ENCODE measurements at places on chromosomes 5 and 9. TPM values are rescaled to one million over a fixed set of nuclear protein-coding genes. Genes with fewer than 3 reads are reported as not detected.

DNA sequence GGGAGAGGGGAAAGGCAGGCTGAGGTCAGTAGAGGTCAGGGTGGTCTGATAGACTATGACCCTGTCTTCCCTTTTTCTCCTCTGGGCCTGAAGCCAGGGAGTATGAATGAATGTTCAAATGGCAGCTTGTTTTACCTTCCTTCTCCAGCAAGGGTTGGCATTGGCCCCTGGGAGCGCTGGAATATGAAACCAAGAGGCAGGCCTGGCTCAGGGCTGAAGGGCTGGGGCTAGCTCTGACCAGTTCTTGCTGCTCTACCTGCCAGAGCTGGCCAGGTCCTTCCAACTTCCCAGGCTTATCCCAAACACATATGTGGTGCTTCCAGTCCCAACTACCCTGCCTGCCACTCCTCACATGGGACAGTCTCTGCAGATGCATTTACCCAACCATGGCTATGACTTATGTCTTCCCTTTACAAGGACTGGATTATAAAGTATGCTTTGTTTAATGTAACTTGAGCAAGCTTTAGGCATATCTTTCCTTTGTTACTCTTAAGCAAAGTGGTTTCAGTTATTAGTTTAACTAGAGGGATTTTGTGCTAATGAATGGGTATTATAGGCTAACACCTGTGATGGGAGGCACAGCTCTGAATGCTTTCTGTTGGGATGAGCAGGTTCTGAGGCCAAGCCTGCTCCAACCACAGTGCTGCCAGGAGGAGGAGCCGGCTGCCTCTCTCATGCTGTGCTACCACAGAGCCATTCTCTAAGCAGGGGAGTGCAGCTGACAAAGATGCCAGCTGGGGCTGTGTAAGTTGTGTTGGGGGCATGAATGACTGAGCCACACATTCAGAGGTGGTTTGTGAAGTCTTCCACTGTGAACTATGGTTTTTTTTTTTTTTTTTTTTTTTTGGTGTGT is 6.1 kb downstream of the CCNI2 start:
- no peak for DNase-seq

GRCh38 chr5:154644745-154645411 is 110.3 kb upstream of the LARP1 start:
- no peak for DNase-seq

- DNase-seq = no peak
Measured at GRCh38 chr9:126299706-126300276, 26.8 kb upstream of the MVB12B start.

GRCh38 chr9:23278561-23278960 is 547.5 kb downstream of the ELAVL2 start:
- no peak for DNase-seq

GRCh38 chr5:133794771-133795415 is 173.5 kb downstream of the C5orf15 start:
- no peak for DNase-seq

GRCh38 chr9:100074989-100075388 is 23.8 kb downstream of the ERP44 start:
- DNase-seq = no peak

- DNase-seq = no peak
Measured at GRCh38 chr9:72441848-72442607, 77.0 kb upstream of the ZFAND5 start.

- no peak for DNase-seq
Measured at GRCh38 chr9:121944711-121945191, 148.4 kb downstream of the TTLL11 start.

DNA sequence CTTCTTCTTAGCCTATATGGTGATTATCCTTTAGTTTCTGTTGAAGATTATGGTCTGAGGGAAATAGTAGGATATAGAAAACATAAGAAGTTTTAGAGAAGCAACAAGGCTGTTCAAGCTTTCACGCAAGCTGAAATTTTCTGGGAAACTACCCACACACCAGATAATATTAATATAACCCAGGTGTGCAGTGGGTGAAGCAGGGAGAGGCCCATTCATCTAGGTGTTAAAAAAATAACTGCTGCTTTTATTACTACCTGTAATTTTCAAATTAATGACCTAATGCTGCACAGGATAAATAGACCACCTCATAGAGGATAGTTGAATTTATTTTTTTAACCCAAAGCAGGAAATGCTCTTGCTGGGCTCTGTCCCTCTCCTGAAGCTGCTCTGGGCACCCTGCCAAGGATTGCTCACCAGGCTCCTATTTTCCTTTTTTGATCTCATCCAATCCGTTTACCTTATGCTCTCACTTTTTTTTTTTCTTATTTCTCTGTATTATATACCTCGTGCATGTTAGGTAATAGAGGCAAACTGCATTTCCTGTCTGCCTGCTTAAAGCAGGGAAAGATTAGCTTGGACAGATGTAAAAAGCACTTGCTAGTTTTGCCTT is 124.3 kb upstream of the SLC12A2 start:
- DNase-seq = no peak

GRCh38 chr5:142561486-142562097 is 124.3 kb downstream of the FGF1 start:
- no peak for DNase-seq

- no peak for DNase-seq
Measured at GRCh38 chr5:110865400-110866094, 126.7 kb downstream of the SLC25A46 start.

DNA sequence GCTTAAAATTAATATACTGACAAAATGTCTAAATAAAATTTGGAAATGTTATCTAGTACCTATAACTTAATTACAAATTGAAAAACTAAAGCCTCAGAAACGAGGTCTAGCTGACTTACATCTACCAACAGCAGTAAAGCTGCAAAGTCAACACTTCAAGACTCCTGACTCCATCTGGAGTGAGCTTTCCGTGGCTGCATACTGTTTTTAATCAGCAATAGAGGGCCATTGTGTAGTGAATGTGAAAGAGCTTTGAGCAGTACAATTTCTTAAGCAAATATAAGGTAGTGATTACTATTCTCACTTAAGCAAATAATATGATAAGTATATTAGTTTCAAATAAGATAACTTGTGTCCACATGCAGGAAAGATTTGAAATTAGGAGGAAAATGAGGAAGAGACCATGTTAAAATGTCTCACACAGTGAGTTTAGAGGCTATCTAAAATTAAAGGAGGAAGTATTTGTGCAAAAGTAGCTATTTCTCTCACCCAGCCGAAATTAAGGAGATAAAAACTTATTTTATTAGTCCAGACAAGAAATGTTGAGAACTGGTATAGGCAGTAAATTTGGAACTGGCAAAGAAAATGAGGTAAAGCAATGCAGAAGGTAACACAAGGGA is 6.4 kb downstream of the SPINK6 start:
- DNase-seq = no peak

- DNase-seq = no peak
Measured at GRCh38 chr5:63070001-63070400, 491.4 kb downstream of the LRRC70 start.

- no peak for DNase-seq
Measured at GRCh38 chr5:110727025-110727314, 499 bp upstream of the TMEM232 start.

DNA sequence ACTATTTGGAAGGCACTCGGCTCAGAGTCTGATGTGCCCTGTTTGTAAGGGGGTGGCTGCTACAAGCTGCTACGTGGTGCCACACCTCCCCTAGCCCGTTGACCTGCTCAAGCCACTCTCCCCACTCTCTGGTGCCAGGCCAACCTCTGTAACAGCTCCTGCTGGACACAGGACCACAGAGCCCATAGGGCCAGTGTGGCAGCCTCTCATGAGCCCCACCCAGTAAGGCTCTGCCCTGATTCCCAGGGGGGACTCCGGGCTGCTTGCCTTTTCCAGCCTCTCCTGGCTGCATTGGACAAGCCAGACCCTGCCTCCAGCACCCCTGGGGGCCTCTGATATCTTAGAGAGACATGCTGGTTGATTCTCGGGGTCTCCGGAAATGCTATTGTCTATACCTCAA is 53.3 kb upstream of the ANGPTL2 start:
- DNase-seq = no peak

- DNase-seq = no peak
Measured at GRCh38 chr5:156595132-156595787, 254.8 kb upstream of the PPP1R2B start.

DNA sequence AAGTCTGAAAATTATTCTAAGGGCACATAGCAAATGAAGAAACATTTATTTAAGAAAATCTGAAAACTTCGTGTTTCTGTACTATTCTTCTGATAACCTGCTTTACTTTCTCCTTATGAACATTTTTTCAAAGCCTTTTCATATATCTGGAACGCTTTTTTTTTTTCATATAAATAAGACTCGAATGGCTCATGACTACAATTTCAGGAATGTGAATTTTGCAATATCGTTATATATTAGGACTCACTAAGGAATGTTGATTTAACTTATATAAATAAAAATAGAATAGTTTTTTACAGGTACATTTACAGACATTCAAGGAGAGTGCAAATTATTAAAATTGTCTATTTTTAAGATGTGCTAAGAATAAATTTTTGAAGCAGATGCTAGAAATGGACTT is 42.9 kb downstream of the GPBP1 start:
- no peak for DNase-seq

DNA sequence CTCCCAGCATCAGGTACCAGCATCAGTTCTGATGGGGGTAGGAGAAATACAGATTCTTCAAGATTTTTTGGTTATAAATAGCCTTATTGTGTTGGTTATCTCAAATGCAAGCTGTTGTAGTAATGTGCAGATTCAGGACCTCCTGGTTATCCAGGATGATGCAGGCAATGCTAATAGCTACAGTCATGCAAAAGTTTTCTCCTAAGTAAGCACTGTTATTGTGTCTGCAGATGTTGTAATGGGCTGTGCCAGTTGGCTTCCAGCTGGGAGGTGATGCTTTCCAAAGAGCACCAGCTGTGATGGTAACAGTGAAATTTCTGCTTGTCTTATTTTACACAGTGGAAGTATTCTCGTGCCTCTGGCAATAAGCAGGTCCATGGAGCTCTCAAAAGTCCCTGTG is 719.2 kb upstream of the CTNND2 start:
- no peak for DNase-seq

- no peak for DNase-seq
Measured at GRCh38 chr5:105034401-105034763, 1471.8 kb upstream of the NUDT12 start.

GRCh38 chr9:94916956-94917355 is 190.5 kb downstream of the AOPEP start:
- no peak for DNase-seq

DNA sequence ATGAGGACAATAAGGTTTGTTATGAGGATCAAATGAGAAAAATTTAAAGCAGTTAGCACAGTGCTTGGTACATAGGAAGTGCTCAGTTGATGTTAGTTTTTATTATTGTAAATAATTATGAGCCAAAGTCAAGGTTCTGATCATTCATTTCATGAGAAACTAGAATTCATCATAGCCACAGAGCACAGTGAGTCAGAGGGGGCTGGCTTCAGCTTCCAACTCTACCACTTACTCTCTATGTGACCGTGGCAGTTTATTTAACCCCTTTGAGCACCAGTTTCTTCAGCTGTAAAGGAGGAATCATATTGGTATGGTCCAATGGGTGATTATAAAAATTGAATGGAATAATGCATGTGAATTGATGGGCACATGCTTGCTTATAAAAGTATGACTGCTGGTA is 39.4 kb downstream of the KLHL3 start:
- no peak for DNase-seq

DNA sequence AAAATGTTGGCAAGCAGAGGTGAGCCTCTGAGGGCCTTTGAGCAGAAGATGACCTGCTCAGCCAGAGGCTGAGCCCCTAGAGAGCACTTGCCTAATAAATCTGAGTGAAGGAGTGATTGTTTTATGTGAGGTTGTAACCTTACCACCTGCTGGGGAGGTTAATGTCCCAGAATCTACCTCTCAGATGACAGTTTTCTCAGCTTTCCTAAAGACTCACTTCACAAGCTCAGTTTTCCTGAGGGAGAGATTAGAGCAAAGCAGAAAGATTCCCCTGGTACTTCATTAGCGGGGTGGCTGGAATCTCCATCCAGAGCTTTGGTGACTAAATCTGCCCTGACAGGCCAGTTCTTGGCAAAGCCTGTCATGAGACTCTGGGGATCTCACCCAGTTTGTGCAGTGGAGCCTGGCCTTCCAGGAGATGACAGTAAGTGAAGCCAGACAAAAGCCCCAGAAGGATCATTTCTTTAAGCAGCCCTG is 48.8 kb upstream of the GALNT10 start:
- DNase-seq = no peak

DNA sequence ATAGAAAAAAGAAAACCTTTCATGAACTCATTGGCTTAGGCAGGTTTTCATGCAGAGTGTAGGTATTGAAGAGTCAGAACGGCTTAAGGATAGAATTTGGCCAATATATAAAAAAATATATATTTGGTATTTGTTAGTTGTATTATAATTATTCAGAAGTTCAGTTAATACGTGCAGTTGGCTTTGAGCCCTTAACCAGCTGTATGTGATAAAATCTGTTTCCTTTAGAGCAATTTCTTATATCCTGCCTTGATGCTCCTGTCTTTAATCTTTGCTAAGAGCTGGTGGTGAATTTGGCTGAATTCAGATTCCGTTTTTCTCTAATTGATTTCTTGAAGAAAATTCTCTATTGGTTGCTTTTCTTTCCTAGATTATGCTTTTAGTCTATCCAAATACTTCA is 3.7 kb downstream of the ANXA1 start:
- DNase-seq = no peak

DNA sequence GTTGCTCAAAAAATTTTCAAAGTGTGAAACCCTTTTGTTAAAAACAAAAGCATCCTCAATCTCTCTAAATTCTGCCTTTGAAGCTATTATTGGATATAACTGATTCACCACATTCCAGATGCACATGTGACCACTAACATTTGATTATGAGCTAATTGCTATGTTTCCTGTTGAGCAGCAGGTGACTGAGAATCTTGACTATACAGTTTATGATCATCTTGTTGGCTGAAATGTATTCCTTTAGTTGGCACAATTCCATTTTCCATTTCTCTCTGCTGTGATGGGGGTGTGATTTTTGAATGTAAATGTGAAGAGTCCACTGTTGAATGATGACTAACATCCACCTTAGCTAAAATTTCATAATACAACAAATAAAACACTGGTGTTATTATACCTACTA is 10.7 kb downstream of the LYSMD3 start:
- DNase-seq = no peak

GRCh38 chr5:165617491-165617890 is 2112.1 kb downstream of the MAT2B start:
- no peak for DNase-seq

GRCh38 chr9:114513055-114513958 is 8.0 kb upstream of the WHRN start:
- no peak for DNase-seq

Gene NTMT1
- polyA plus RNA-seq = 29.9 TPM

Gene OTP
- polyA plus RNA-seq = 0.03 TPM

Gene PAX5
- 196 TPM for polyA plus RNA-seq

Gene EFNA5
- polyA plus RNA-seq = not detected

Gene EGFL7
- not detected for polyA plus RNA-seq

Gene EIF4E1B
- polyA plus RNA-seq = not detected

Gene IL5
- not detected for polyA plus RNA-seq

Gene IL13
- polyA plus RNA-seq = 0.14 TPM

Gene PTPN3
- not detected for polyA plus RNA-seq

Gene ACOT12
- polyA plus RNA-seq = 0.06 TPM

Gene WDR38
- not detected for polyA plus RNA-seq

Gene ERAP2
- 18.5 TPM for polyA plus RNA-seq

Gene GCNT1
- 32.0 TPM for polyA plus RNA-seq

Gene GALNT12
- polyA plus RNA-seq = 3.2 TPM

Gene JAKMIP2
- polyA plus RNA-seq = 1.0 TPM

Gene KIF4B
- polyA plus RNA-seq = not detected

Measured in B cell (primary cell).